ENCODE measurements at places on chromosomes 6 and 20.

GRCh38 chr6:28497893-28498292 lies 17.7 kb downstream of the GPX6 start:
- DNase-seq: no peak

GRCh38 chr6:144161975-144162374 lies 11.7 kb downstream of the STX11 start:
- DNase-seq: no peak

DNA sequence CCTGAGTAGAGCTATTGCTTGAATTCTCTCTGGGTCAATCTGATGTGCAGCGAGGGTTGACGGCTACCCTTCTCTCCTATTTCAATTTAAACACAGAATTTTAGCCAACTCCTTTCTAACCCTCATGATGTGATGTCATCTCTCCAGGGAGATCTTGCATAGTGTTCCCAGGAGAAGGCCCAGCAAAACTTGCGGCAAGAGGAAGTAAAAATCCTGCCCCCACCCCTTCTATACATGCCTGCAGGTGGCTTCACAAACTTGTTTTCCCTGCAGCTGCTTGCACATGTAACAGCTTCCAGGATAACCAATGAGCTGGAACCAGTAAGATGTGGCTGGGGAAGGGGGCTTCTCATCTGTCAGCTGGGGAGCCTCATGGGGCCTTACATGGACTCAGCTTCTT lies 169.3 kb upstream of the CDH4 start:
- no peak for DNase-seq

DNA sequence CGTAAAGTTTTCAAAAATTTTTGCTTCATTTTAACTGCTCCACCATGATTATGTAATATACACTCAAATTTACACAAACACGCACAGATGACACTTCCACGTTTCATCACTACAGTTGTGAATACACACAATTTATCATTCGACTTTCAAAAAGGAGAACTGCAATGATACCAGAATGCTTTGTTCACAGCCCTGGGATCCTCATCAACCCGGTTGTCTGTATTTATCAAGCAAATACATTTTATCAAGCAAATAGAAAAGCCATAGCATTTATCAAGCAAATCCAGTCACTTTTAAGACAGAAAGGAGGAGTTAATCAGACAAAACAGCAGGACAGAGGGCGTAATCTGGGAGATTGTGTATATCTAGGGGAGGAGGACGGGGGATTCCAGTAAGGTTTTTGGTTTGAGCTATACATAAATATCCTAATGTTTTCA lies 20.3 kb upstream of the ABT1 start:
- no peak for DNase-seq

DNA sequence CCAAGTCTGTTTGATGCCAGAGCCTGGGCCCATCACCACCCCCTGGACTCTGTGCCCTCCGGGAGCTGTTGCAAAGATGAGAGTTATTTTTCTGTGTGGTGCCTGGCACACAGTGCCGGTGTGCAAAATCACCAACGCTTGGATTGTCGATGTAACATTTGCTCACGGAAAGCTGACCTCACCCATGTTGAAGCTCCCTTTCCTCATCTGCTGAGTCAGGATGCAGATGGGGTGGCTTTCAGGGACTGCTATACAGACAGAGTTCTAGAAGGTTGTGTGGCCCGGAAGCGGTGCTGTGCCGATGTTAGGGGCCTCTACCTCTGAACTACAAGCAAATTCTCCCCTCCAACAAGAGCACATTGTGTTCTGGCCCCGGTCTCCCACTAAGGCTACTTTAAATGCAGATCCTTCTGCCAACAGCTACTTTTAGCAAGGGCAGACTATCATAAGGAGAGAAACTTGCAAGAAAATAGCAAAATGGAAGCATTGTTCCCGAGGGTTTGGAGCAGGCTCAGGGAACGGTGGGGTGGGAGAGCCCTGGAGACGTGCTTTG lies 34.0 kb downstream of the EYA2 start:
- DNase-seq: no peak

DNA sequence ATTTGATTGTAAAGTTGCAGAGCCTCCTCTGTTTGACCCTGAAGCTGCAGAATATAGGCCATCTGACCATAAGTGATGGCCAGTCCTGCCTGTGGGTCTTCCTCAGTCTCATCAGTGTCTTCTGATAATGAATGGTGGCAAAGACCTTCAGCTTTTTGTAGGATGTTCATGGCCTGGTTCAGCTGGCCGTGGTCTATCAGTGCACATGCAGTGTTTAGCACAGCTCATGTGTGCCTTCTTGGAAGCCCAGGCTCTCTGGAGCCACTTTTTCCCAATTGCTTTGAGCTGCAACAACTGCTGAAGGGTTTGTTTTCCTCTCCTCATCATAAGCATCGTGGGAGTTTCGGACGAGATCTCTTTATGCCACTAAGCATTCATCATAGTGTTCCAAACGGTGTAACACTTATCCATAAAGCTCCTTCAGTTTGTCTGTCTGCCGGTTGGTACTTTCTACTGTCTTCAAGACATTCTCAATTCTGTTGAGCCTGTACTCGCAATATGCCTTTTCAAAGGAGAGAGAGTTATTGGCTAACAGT lies 70.1 kb upstream of the TULP4 start:
- no peak for DNase-seq

DNA sequence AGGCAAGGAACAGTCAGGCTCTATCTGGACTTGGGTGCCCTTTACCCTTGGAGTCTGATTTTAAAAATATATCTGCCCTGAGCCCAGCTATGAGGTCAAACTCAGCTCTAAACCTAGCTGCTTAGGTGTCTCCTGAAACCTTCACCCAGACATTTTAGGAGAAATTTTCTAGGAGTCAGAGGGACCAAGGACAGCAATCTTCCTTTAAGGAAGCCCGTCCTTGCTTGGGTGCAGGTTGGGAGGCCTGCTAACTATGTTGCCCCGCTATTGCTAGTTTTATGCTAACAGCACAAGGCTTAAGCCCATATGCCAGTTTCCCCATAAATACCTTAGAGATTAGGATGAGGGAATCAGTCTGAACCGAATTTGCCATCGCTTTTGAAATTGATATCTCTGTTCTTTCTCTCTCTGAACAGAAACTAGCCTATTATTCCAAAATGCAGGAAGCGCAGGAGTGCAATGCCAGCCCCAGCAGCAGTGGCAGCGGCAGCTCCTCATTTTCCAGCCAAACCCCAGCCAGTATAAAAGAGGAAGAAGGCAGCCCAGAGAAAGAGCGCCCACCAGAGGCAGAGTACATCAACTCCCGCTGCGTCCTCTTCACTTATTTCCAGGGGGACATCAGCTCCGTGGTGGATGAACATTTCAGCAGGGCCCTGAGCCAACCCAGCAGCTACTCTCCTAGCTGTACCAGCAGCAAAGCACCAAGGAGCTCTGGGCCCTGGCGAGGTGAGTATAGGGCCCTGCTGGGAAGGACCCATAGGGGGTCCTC lies 2.6 kb downstream of the VGLL2 start:
- DNase-seq: no peak

DNA sequence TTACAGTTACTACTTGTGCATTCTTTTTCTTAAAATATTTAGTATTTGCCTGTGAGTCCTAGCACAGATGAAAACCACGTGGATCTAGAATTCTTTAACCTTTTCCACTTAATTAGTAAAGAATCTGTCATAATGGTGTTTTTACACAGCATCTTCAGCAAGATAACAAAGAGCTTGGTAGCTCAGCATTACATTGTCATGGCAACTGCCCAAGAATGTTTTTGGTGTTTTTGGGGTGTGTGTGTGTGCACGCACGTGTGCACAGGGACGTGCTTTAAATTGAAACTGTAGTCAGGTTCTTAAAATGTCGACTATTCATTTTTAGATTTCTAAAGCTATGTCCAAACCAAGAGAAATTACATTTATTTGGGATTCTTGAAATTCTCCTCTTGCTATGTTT lies 108.0 kb downstream of the FIG4 start:
- no peak for DNase-seq
